ENCODE measurements at places on chromosomes 2 and 18.

- DNase-seq: no peak
These were observed 6.4 kb upstream of the PSD4 start for GRCh38 chr2:113167115-113167932.

- no peak for DNase-seq
These were observed 1082.6 kb upstream of the CELF4 start for GRCh38 chr18:38648179-38648578.

DNA sequence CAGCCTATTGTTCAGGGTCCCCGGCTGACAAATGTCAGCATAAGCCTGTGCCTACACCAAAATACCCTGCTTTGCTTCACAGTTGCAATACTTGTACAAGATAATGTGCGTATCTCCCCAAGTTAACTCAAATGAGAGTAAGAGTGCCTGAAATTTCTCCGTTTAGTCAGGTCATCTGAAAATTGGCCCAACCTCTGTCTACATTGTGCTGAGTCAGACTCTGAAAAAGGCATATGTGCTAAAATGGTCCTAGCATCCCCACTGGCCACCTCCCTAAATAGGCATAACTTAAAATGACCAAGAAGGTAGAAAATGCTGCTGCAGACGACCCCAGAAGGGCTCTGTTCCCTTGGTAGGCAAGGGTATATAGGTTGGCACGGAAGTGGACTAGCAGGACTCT, 1653.8 kb upstream of the DDX18 start:
- DNase-seq: no peak

DNA sequence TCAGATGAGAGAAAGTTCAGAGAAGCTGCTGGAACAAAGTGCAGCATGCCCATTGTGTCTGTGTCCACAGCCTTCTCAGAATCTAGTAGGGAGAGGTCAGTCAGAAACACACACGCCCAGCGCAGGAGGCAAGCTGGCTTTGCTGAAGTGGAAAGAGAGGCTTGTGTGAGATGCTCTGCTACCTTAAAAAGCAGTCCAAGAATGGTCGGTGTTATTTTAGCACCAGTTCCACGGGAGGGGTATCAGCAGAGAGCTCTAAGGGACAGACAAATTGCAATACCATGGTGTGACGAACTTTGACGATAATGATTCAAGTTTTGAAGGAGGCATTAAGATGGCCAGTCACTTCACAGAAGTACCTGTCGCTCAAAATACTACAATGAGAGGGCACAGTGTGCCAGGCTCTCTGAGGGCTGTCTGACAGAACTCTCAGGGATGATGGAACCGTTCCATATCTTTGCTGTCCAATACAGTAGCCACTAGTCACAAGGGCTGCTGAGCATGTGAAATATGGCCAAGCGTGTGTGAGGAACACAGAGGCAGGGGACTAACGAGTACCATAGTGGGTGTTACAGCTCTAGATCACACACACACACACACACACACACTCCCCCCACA, 237.5 kb upstream of the TMEM200C start:
- no peak for DNase-seq

GRCh38 chr2:112995346-112995920, 9.8 kb upstream of the IL36A start:
- no peak for DNase-seq

DNA sequence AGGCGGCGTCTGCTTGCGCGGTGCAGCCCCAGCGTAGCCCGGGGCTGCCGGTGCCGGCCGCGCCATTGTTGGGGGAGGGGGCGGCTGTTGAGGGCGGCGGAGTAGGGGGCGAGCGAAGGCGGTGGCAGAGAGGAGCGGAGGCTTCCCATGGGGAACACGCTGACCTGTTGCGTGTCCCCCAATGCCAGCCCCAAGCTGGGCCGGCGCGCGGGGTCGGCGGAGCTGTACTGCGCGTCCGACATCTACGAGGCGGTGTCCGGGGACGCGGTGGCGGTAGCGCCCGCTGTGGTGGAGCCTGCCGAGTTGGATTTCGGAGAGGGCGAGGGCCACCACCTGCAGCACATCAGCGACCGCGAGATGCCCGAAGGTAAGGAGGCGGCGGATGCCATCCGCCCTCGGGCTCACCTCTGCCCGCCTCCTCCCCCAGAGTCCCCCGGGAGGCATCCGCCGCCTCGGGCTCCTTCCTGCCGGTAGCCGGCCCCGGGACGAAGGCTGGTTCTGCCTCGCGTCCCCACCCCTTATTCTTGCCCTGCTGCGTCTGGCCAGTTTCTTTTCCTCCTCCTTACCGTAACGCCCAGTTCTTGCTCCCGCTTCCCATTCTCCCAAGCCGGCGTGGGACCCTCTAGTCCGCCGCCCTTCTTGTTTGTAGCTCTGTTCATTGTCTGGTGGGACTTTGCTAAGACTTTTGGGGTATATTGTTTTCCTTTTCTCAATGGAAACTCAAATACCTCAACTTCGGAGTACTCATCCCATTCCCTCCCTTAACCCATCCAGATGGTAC, 500 bp downstream of the CCNYL1 start:
- DNase-seq: peak; percentile 29

GRCh38 chr2:33616873-33617272, 17.8 kb upstream of the FAM98A start:
- no peak for DNase-seq

DNA sequence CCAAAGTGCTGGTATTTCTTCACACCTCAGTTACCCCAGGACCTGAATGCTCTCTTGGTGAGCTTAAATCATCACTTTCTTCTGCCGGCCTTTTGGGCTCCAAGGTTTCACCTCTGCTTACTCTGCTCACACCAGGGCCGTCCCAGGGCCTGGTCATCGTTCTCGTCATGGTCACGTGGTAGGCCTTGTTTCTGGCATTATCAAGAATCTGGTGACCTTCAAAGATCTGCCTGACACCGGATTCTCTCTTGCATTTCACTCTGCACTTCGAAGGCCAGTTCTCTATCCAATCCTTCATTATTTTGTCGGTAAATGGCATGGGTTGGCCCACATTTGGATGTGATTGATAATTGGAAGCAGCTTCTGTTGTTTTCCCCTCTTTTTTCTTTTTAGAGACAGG, 80.5 kb downstream of the HRH4 start:
- no peak for DNase-seq

DNA sequence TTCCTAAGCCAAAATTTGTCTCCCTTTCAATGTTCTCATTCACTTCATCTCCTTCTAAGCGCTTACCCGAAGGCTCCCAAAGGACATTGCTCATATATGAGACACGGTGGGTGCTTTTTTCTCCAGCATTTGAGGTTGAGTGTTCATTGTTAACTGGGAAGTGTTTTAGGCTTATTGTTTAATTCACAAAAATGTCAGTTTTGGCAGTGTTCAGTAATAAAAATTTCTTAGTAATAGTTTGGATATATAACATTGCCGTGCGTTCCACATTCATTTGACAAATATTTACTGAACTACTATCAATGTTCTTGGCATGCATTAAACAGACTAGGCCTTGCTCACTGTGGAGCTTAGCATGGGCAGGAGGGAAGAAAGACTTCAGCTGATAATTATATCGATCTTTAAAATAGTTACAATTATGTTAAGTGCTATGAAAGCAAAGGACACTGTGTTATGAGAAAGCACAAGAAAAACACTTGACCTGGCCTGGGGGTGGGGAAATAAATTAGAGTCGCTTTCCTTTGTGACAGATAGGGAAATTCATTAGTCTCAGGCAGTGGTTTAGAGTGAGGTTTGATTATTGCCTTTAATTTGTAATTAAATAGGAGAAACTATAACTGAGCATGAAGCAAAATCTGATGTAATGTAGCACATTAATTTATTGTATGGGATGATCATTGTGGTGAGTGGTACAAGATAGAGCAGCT, 82.2 kb upstream of the DOCK10 start:
- no peak for DNase-seq

DNA sequence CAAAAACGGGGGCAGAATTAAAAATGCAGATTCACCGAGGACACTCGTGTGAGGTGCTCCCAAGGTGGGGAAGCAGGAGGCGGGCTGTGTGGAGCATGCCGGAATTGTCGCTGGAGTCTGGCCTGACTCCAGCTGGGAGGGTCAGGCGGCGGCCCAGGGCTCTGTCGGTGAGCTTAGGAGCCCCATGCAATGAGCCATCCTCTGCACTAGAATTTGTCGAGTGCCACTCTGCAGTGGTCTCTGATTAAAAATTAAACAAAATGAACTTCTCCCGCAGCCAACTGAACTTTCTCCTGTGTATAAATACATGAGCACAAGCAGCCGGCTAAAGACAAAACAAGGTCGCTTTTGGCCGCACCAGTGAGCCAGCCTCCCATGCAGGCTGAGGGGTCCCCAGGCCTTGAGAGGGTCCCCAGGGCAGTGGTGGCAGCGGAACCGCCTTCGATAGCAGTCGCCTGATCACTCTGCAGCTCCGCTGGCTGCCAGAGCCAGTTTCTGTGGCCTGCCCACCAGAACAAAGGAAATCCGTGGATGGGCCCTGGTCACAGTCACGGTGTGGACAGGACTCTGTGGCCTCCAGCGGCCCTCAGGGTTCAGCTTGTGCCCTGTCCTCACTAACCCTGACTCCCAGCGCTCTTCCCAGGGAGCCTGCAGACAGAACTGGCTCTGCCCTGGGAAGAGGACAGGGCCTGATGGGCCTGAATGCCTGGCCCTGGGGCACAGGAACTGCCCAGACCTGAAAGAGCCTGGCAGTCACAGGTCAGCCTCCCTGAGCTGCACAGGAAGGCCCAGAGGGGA, 201.3 kb downstream of the EIPR1 start:
- DNase-seq: no peak

- DNase-seq: no peak
These were observed 398.8 kb downstream of the ARHGAP15 start for GRCh38 chr2:143528021-143528420.

GRCh38 chr2:38898256-38898655, 8.6 kb downstream of the ARHGEF33 start:
- DNase-seq: no peak

- DNase-seq: no peak
These were observed 321.0 kb upstream of the HS6ST1 start for GRCh38 chr2:128639693-128640092.

DNA sequence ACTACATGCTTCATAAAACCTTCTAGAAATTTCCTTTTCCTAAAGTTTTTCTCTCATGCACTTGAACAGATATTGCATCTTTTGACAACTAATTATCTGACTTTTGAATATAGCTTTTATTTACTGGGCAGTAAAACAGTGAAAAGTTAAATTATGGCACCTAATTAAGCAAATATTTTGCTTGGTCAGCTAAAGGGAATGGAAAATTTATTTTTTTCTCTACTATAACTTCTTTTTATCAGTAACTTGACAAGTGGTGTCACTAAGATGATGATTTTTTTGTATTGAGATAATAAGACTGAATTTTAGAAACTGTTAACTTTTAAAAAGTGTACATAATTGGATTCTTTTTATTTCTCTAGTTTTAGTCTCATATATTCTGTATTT, 351.6 kb downstream of the PIK3C3 start:
- DNase-seq: no peak

DNA sequence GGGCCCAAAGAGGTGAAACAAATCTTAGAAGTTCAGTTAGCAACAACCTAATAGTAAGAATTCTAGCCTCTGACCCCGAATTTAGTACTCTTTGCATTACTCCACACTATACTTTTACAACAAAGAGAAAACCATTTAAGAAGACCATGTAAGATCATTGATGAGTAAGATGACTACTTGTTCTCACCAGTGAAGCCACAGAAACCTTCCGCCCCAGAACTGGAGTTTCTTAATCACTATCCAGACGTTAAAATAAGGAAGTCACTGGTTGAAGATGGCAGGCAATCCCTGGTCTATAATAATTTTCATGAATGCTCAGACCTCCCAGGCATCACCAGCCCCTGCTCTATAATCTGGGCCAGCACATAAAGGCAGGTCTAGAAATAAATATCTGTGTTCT, 95.0 kb downstream of the TMEM163 start:
- DNase-seq: no peak

DNA sequence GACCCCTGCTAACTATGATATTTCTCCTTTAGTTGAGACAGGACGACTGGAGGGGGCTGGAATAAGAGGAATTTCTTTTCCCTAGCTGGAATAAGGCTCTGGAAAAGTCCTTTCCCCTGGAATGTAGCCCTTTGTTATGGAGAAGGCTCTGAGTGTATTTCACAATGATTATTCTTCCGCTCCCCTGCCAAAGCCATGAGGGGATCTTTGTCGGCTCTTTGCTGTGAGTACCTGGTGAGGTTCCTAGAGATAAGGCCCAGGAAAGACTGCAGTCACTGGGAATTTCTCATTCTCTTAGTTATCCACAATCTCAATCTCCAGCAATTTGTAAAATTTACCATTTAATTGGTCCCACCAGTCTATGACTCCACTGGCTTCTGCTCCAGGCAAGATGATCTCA, 340.2 kb upstream of the HNRNPA3 start:
- DNase-seq: no peak

- DNase-seq: no peak
These were observed 25.0 kb upstream of the ASXL2 start for GRCh38 chr2:25903216-25903776.

Measured in activated CD4-positive, CD25-positive, alpha-beta regulatory T cell treated with anti-CD3 and anti-CD28 coated beads, Interleukin-2, amount 50 U/mL, for 16 hours (primary cell).